SJCRH30 (cell line): ENCODE measurements at places on chromosomes 13 and 19.

DNA sequence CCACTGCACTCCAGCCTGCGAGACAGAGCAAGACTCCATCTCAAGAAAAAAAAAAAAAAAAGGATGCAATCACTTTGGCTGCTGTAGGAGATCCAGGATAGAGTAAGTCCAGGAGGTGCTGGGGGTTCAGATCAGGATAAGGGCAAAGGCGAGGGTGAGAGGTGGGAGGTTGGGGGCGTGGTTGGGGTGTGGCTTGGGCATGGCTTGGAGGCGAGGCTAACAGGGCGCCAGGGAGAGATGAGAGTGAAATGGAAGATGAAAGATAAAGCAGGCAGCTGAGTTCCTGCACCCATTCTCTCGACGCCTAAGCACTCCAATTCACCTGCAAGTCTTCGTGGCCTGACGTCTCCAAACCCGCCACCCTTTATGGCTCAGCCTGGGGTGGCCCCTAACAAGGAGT, 25.0 kb upstream of the ZNRF4 start:
- DNase-seq: no peak

- peak; percentile 93 for DNase-seq
Measured at GRCh38 chr19:17553256-17553655, 2.2 kb upstream of the COLGALT1 start.

GRCh38 chr19:49338691-49339300, 3.6 kb downstream of the CD37 start:
- DNase-seq: peak; percentile 33

DNA sequence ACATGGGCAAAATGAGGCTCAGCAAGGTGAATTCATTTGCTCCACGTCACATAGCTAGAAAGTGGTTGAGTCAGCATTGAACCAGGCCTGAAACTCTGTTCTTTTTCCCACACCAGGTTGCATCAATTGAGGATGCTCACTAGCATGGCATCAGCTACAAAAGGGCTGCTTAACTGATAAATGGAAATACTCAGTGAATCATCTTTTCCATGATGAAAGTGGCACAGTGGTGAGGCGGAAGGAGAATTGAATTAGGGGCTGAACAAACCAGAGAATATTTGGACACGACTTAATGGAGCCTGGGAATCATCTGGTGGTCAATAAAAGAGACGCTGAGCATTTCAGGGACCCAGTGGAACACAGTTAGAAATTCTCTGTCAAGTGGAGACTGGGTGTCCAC, 320.1 kb upstream of the MAB21L1 start:
- DNase-seq: no peak

DNA sequence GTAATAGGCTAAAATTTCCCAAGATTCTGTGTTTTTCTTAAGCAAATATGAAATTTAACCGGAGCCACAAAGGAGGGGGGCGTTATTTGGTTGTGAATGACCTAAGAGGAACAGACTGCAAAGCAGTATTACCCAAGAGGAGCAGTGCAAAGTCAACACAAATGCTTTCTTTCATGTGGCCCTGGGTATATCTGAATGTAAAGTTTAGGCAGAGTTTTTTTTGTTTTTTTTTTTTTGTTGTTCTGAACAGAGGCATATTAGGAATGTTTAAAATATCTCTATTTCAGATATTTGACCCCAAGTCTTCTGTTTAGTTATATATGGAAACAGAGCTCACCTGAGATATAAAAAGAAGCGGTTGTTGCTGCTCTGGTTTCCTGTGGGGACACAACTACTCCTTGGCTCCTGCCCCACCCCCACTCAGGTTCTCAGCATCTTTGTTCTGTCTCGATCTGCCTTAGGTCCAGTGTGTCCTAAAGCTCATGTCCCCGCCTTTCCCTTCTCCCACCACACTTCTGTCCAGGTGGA, 220.7 kb downstream of the RFC3 start:
- DNase-seq: no peak

- DNase-seq: no peak
Measured at GRCh38 chr13:40442826-40443225, 223.6 kb downstream of the FOXO1 start.

- DNase-seq: no peak
Measured at GRCh38 chr19:16585808-16586476, 13.7 kb upstream of the SLC35E1 start.

- no peak for DNase-seq
Measured at GRCh38 chr13:106096661-106097092, 438.8 kb downstream of the EFNB2 start.

- peak; percentile 19 for DNase-seq
Measured at GRCh38 chr19:21482863-21483276, 22.5 kb upstream of the ZNF429 start.

- no peak for DNase-seq
Measured at GRCh38 chr19:56918682-56919307, 78.3 kb upstream of the PEG3 start.

GRCh38 chr13:112182846-112183531, 116.0 kb downstream of the SOX1 start:
- no peak for DNase-seq

GRCh38 chr19:42281146-42281826, 12.2 kb downstream of the CIC start:
- DNase-seq: peak; percentile 74

GRCh38 chr13:62524061-62524460, 1108.4 kb upstream of the PCDH20 start:
- no peak for DNase-seq

DNA sequence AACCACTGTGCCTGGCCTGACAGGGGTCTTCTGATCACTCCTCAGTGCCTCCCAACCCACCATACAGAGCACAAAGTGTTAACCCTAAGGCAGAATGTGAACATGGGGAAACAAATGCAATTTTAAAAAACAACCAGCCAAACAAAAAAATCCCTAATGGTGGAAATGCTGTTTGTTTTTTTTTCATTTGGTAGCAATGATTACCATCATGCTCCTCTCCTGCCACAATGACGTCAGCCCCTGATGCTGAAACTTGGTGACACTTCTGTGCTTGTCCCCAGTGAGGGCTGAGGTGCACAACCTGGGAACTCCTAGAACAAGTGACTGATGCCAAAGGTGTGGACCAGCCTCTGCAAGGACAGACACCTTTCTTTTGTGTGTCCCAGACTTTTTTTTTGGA, 4.0 kb upstream of the TSPAN16 start:
- no peak for DNase-seq

DNA sequence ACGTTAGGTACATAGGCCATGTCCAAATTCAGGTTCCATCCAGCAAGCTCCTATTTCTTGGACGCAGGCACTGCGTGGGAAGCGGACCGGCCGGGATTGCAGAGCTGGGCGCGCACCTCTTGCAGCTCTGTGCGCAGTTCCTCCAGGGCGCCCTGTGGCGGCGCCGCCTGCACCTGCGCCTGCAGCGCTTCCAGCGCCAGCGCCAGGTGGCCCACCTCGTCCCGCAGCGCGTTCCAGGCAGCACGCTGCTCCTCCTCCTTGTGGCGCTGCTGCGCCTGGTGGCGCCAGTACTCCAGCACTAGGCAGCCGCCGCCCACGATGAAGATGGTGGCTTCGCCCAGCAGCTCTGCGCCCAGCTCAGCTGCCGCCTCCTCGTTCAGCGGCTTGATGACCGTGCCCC, 31.1 kb downstream of the OPA3 start:
- DNase-seq: no peak

DNA sequence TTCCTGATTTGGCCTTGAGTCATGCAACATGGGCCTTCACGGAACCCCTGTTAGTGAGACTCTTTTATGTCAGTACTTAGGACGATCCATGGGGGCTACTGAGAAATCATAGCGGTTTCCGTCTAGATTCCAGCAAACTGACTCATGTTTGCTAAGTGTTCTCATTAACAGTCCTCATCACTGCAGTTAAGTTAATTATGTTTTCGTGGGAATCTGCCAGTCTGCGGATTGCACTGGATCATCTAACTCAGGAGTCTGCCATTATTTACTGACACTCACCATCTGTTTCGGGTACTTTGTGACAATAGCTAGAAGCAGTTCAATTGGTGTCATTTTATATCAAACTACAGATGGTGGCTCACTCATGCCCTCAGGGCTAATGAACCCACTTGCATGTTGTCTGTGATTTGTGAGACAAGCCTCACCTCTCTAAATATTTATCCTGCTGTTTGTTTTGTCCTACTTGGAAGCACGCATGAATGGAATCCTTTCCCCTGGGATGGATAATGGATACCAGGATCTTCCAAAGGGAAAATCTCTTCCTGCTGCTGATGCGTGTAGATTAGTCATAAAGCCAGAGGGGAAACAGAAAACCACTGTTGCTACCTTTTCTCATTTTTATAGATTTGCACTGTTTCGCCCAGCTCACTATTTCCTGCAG, 61.8 kb downstream of the RAB20 start:
- DNase-seq: peak; percentile 23

DNA sequence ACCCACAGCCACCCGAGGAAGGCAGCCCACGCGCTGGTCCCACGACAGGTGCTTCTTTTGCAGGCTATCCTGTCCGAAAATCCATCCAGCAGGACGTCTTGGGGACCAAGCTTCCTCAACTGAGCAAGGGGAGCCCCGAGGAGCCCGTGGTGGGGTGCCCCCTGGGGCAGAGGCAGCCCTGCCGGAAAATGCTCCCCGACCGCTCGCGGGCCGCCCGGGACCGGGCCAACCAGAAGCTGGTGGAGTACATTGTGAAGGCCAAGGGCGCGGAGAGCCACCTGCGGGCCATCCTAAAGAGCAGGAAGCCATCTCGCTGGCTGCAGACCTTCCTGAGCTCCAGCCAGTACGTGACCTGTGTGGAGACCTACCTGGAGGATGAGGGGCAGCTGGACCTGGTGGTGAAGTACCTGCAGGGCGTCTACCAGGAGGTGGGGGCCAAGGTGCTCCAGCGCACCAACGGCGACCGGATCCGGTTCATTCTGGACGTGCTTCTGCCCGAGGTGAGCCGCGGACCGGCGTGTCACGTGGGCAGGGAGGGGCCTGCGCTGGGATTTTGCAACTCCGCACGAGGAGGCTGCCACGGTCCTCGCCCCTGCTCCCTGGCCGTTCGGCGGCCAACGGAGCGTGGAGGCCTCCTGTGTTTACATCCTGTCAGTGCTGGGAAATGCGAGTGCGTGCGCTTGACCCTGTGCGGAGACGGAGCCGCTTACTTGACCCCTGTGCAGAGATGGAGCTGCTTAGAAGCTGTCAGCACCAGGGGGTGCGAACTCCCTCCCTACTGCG, 12.9 kb upstream of the NDUFS7 start:
- no peak for DNase-seq

DNA sequence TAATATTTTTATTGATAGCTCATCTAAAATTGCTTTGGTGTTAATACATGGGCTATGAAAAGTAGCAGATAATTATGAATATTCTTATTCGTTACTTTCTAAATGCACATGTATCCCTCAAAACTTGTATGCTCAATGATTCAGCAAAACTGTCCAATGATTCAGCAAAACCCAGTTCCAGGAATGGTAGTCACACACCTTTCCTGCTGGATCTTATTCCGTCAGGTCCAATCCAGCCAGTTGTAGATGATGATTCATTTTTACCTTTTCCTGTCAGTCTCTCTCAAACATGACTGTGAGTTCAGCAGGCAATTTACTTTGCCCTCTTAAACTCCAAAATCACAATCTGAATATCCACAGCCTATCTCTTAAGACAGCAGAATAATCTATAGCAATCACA, 1082.6 kb downstream of the EFNB2 start:
- DNase-seq: no peak

GRCh38 chr19:14817052-14817451, 17.9 kb downstream of the OR7A5 start:
- no peak for DNase-seq

- no peak for DNase-seq
Measured at GRCh38 chr13:86918682-86919081, 752.5 kb upstream of the SLITRK5 start.

- no peak for DNase-seq
Measured at GRCh38 chr13:79943346-79944023, 397.4 kb downstream of the SPRY2 start.

GRCh38 chr13:87235621-87236020, 435.6 kb upstream of the SLITRK5 start:
- no peak for DNase-seq

- peak; percentile 81 for DNase-seq
Measured at GRCh38 chr19:13154911-13155471, 4.8 kb downstream of the IER2 start.

- no peak for DNase-seq
Measured at GRCh38 chr13:51475727-51476501, 23.1 kb upstream of the INTS6 start.

- DNase-seq: no peak
Measured at GRCh38 chr13:31717583-31717982, 21.7 kb upstream of the RXFP2 start.

DNA sequence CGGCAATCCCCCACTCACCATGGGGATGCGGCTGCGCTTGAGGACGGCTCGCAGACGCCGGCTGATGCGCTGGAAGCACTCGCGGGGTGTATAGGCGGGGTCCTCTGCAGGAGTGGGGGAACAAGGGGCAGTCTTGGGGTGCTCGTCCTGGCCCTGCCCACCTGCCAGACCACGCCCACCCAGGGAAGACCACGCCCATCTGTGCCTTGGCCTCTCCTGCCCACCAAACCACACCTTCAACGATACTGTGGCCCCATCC, 6.7 kb downstream of the RNU6-9 start:
- DNase-seq: no peak

- DNase-seq: no peak
Measured at GRCh38 chr13:93356469-93356868, 129.9 kb downstream of the GPC6 start.

DNA sequence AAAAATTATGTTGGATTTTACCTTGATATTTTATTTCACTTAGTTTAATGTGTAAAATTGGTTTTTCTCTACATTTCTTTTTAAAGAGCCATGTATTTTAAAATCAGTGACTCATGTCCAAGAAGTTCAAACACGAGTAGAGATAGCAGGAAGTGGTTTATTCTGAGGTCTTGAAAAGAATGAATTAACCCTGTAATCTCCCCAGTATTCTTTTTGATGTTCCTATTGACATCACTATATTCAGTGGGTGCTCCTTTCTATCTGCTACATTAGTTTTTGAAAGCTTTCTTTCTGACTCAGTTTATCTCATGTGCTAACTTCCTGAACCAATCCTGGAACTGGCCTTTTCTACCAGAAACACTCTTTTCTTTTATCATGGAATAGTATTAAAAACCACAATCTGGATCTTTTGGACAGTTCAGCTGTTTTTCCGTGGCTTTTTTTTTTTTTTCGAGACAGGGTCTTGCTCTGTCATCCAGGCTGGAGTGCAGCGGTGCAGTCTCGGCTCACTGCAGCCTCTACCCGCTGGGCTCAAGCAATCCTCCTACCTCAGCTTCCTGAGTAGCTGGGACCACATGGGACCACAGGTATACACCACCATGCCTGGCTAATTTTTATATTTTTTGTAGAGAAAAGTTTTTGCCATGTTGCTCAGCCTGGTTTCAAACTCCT, 114.9 kb downstream of the PCCA start:
- no peak for DNase-seq

GRCh38 chr13:30421093-30422053, 920 bp upstream of the UBE2L5 start:
- peak; percentile 82 for DNase-seq
